ENCODE measurements at places on chromosomes 6 and 20.

- peak; percentile 35 for DNase-seq
Observed at GRCh38 chr20:58829531-58829941, 21.2 kb downstream of the GNAS-AS1 start.

DNA sequence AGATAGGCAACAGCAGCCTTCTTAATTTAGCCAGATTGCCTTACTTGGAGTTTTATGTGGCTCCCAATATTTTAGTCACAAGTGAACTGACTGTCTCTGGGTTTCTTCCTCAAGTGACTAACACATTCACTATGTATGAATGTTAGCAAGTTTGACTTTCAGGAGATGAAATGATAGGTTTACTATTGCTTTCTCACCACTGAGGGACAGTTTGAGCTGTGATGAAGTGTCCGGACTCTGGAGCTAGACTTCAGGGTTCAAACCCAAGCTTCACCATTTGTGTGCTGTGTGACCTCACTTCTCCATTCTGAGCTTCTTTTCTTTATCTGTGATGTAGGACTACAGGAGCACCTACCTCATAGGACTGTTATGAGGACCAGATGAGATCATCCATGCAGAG lies 8.2 kb downstream of the DHX35 start:
- no peak for DNase-seq

DNA sequence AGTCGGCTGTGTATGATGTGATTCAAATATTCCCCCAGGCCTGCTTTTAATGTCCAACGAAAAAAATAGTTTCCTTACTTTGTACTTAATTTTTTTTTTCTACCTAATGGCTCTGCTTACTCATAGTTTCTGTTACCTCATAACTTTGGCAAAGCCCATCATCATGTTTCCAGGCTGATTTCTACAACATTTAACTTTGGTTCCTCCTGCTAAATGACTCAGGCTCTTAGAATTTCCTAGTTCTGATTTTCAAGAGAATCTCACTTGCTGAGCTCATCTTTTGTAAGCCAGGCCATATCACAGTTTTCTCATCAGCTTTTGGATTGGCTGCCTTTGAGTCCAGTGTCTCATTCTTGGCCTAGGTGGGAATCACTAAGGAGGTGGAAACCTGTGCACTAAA lies 323.1 kb downstream of the HDGFL1 start:
- DNase-seq = no peak

- DNase-seq = no peak
Observed at GRCh38 chr6:34227761-34228421, 8.8 kb upstream of the HMGA1 start.

- DNase-seq = no peak
Observed at GRCh38 chr6:21478883-21479539, 114.5 kb upstream of the SOX4 start.

DNA sequence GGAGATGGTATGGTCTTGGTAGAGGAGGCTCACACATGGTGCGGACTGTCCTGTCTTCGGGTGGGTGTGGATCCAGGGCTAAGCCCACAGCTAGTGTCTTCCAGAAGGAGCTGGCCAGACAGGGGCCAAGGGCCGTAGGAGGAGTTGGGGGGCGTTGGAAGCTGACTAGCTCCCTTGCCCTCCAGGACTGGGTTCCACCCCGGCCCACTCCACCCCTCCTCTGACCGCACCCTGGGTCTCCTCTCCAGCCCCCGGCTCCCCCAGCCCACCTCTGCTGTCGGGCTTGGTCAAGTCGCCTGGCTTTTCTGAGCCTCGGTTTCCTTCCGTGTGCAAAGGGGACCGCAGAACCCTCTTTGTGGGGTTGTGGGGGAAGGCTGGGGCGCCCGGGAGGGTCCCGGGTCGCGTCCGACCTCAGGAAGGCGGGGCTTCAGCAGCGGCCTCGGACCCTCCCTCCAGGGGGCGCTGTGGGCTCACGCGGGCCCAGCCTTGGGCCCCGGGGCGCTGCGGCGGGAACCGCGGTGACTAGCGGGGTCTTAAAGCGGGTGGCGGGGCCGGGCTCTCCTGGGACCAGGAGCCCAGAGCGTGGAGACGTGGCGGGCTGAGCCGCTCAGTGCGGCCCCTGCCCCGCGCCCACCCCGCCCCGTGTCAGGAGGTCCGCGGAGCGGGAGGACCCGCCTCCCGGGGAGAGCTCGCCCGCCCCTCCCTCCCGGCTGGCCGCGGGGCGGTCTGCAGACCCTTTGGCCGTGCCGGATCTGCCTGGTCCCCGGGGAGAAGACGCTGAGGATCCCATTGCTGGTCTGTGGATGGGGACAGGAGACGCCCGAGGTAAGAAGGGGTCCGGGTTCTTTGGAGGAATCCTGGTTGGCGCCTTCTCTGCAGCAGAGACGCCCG lies 5.4 kb downstream of the NPBWR2 start:
- DNase-seq = peak; percentile 54

DNA sequence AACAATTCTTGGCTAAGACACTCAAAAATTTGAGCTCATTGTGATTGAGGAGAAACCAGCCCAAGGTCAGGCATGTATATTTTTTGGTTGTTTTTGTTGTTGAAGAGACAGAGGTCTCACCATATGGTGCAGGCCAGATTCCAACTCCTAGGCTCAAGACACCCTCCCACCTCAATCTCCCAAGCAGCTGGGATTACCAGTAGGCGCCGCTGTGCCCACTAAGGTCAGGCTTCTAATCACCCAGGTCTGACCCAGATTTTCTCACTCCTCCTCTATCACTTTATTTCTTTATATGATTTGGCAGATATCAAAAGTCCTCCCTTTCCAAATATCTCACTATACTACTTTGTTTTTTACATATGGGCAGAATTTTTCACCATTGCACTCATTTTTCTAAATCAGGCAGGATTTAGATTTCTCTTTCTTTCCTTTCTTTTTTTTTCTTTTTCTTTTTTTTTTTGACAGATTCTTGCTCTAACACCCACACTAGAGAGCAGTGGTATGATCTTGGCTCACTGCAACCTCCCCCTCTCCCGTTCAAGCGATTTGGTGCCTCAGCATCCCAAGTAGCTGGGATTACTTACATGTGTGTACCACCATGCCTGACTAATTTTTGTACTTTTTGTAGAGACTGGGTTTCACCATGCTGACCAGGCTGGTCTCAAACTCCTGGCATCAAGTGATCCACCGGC lies 1.7 kb upstream of the C6orf141 start:
- DNase-seq = no peak

DNA sequence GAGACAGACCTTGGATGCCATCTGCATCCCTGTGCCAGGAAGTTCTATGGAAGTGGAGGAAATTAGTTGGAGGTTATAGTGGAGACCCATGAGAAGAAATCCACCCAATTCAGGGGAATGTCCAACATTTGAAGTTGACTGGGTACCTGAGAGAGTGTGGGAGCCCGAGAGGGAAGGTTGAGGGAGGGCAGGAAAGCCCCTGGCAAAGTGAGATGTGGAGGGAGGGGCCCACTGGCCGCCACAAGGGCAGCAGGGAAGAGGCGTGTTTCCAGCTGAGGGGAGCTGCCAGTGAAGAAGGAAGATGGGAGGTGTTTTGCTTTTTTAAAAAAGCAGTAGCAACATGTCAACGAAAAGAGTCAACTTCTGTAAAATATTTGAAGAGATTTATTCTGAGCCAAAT lies 16.3 kb upstream of the SERPINB9 start:
- no peak for DNase-seq

GRCh38 chr6:18044108-18044783 lies 56.8 kb upstream of the KIF13A start:
- DNase-seq = no peak

- DNase-seq = no peak
Observed at GRCh38 chr6:120875900-120876299, 458.4 kb downstream of the TBC1D32 start.

DNA sequence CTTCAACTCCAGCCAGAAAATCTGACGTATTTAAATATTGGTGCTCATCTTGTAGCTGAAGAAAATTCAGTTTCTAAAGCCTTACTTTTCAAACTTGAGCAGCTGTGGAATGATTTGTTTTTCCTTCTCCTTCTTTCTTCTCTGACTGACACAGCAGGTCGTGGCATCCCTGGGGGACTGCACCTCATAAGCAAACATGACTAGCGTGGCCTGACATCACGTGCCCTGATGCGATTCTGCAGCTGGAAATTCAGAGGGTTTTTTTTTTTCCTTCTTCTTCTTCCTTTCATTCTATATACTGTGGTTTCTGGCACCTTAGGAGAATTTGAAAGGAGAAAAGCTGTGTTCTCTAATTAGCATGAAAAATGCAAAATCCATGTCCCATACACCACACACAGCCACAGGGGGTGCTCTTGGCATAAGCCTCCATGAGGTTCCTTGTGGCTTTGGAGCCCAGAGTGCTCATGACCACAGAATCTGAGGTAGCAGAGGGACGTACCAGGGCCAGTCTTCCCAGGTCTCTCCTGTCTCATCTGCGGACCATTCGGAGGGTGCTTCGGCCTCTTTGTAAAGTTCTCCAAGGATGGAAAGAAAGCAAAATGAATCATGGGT lies 258.5 kb upstream of the CDH4 start:
- DNase-seq = no peak

- peak; percentile 67 for DNase-seq
Observed at GRCh38 chr6:108027594-108027993, 46.9 kb downstream of the OSTM1 start.

DNA sequence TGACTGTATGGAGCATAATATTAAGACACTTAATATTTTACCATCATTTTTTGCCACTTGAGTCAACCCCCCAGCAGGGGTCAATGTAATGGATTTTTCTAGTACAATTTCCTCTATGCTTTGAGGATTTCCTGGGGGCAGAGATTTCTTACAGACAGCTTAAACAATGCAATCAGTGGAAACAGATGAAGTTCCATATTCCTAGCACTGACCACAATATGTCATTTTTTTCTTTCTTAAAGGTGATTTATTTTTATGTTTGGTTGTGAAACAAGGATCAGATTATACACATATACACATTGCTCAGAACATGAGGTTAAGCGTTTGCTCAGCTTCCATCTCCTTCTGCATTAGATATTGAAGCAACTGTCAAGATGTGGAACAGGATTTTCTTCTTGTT lies 82.0 kb upstream of the ID4 start:
- DNase-seq = no peak

DNA sequence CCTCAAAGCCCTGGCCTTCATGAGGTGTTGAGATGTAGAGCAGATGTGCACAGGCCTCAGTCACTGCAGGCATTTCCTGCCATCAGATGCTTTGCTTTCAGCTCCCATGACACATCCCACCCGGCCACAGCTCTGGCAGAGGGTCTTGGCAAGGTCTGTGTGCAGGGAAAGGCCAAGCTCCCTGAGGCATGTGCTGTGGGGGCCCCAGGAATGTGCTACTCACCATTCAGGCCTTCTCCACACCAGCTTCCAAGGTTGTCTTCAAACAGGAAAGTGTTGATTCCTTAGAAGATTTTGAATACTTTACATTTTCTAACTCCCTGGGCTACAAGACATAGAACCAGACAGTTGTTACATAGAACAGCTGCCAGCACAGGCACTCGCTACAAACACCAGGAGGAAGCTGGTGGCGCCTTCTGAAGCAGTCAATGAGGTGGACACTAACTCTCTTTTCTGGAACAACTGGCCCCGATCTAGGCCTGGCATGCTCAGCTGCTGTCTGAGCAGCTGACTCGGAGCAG lies 27.8 kb downstream of the CASS4 start:
- DNase-seq = no peak

GRCh38 chr6:42049948-42050296 lies 402 bp upstream of the TAF8 start:
- DNase-seq = no peak

DNA sequence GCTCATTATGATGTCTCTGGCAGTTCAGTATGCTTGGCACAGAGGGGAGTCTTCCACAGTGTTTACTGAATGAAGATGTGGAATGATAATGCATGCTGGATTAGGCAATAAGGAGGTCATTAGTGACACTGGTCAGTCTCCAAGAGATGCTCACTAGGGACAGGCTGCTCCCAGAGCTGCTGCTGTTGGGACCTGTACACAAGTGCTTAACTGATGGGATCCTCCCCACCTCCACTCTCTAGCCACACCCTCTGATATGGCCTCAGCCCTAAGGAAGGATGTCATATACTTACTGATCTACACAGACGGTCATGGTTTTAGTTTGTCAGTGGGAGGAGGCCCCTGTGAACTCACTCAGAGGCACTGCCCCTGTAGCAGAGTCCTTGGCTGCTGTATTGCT lies 73.4 kb downstream of the MYB start:
- no peak for DNase-seq

GRCh38 chr6:20605581-20605980 lies 71.3 kb downstream of the CDKAL1 start:
- no peak for DNase-seq

- DNase-seq = no peak
Observed at GRCh38 chr6:56581296-56581925, 61.3 kb downstream of the DST start.

- no peak for DNase-seq
Observed at GRCh38 chr6:166567107-166567506, 19.4 kb downstream of the RAMACL start.

DNA sequence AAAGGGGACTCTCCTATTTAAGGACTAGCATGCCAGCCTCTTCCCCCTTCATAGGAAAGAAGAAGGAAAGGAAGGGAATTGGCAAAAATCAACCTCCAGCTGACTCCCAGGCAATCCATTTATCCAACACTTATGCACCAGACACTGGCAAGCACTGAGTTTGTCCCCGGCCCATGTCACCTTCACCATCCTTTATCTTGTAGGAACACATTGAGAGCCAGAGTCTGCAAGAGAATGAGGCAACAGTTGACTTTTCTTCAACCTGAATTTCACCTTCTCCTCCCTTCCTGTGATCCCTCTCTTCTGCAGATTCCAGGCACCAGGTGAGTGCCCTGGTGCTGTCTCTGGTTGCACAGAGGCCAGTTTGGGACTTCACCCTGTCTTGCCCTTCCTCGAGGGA lies 264.3 kb upstream of the ECI2 start:
- no peak for DNase-seq

DNA sequence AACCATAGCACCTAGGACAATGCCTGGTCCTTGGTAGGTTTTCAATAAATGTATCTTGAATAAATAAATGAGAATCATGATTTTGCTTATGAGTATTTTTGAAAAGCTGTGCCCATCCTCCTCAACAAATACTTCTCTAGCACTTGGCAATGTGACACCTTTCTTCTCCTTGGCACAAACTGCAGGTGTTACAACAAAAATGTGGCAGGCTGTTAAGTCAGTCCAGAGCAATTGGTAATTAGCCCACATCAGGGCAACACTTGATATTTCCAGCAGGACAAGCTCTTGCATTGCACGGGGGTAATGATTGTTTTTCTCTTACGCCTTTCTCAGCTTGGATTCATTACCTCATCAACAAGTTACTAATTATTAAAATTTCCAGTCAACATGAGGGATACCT lies 31.6 kb upstream of the SNX9 start:
- peak; percentile 69 for DNase-seq

DNA sequence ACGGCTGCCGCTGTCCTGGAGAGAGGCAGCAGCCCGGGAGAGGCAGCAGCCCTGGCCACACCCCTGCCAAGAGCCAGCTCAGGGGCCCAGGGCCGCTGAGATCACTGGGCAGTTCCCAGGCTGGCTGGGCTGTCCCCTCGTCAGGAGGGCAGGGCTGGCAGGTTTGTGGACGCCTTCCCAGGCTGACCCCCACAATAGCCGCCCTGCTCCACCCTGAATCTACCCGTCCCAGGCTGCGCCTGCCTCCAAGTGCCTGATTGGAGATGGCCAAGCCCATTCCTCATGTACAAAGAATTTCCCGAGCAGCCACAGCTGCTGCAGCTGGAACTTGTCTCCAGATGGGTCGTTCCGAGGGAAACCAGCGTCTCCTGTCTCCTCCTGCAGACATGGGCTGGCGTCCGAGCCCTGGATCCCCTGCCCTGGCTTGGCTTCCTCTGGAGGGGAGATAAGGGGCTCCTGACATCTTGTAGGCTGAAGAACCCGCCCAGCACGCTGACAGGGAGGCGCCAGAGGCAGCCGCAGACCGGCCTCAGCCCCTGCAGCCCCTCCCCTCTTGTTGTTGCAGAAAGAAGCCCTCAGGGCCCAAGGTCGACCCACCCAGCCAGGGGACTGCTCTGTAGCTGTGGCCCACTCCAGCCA lies 9.4 kb upstream of the GATA5 start:
- DNase-seq = no peak
